ENCODE measurements at places on chromosomes 7 and 10.

GRCh38 chr7:69213878-69214277 lies 384.4 kb upstream of the AUTS2 start:
- DNase-seq = no peak

- no peak for DNase-seq
Measured at GRCh38 chr7:7751243-7752092, 33.1 kb upstream of the RPA3 start.

DNA sequence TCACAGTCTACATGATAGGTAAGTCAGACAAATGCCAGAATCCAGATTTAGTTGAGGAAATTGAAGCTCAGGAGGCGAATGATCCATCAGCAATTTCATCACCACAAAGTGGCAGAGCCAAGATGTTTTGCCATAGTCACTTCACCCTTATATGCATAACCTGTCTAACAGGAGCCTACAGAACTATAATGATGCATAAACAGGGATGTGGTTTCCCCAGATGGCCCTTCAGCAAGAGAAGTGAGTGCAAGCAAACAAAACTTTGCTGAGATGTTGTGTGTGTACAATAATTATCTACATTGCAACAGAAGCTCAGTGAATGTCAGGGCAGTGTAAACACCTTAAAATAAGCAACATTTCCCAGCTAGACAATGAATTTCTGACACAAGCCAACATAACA lies 28.6 kb downstream of the PON3 start:
- no peak for DNase-seq

GRCh38 chr10:51907361-51907760 lies 208.0 kb upstream of the CSTF2T start:
- no peak for DNase-seq

DNA sequence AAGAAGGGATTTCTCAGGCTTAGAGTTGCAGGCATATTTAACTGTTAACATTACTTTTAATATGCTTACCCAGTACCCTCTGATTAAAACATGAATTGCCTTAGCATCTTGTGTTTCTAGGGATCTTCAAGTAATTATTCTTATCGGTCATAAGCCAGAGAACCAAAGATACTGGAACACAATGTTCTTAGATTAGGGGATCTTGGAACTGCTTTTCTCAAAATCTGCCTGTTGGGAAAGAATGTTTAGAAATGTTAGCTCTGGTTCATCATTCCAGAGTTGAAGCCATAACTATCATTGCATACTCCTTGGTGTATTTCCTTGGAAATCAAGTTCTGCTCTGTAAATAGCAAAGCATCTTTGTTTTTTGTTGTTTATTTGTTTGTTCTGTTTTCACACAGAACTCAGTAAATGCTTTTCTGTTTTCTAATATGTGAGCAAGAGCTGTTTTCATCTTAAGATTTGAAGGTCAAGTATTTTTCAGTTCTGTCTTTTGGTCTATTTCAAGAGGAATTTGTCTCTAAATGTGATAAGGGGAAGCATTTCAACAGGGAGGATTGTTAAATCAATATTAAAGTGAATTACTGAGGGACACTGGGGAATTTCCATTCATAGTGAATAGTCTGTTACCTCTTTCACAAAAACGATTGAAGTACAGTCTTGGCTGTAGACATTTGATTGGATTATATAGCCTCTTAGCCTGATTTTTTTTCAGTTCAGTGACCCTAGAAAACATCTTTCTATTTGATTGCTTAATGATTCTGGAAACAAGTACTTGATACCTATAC lies 103.2 kb upstream of the CYP26C1 start:
- no peak for DNase-seq

DNA sequence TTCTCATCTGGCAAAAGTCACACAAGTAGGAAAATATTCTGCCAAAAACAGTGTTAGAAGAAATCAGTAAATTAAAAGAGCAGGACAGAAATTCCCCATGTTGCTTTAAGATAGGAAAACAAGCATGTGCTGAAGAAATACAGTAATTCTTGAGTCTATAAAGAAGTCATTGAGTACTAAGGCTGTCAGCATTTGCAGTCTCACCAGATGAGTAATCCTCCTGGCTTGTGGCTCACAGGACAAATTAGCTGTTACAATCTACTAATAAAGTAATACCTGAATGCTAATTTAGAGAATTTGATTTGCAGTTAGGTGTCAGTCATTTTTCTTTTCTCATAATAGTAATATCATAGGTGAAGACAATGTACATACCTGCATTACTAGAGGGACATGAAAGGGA lies 1158.9 kb upstream of the CELF2 start:
- DNase-seq = no peak

DNA sequence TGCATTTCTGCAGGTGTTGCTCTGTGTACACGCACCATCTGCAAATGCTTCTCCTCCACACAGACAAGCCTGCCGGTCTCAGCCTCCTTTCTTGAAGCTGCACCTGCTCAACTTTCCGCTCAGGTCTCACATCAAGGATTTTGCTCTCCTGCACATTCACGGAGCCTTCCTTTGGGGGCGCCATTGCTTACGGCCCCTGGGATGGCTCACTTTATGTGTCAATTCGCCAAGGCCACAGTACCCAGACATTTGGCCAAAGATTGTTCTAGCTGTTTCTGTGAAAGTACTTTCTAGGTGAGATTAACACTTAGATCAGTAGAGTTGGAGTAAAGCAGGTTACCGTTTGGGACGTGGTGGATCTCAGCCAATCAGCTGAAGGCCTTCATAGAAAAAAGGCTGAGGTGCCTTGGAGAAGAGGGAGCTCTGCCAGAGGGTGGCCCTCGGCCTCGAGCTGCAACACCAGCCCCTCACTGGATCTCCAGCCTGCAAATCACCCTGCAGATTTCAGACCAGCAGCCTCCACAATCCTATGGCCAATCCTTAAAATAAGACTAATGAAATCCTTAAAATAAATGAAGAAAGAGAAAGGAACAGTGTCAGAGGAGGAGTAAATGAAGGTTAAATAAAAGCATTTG lies 39.9 kb upstream of the PPP2R2D start:
- DNase-seq = no peak

GRCh38 chr10:24834869-24835268 lies 111.2 kb upstream of the ARHGAP21 start:
- no peak for DNase-seq

DNA sequence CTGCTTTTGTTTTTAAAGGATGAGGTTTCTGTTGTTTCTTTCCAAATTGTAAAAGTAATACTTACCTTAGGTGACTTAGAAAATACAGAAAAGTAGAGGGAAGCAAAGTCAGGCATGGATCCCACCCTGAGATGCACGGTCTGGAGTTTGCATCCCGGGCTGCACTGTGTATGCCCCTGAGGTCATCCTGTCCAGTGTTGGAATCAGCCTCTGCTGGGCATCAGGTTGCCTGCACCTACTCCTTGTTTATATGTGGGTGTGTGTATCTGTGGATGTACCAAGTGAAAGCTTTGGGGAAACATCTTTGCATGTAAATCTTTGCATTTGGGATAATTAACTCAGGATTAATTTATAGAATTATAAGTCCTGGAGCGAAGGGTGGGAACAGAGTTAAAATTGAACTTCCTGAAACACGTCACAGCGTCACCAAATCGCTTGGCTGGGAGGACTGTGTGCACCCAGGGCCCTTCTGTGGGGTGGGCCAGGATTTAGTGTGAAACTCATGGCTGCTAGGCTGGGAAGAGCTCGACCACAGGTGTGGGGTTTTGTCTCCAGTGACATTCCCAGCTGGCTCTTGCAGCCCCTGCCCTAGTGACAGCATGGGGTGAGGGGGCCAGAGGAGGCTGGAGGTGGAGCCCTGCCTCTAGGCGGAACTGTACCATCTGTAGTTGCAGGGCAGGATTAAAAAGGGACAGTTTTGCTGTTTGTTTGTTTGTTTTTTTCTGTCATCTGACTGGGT lies 27.9 kb downstream of the GTF2IRD1 start:
- no peak for DNase-seq

- no peak for DNase-seq
Measured at GRCh38 chr7:107870427-107871000, 20.5 kb upstream of the DLD start.

- no peak for DNase-seq
Measured at GRCh38 chr7:36831049-36831448, 106.8 kb upstream of the AOAH start.

- DNase-seq = no peak
Measured at GRCh38 chr10:63553473-63553872, 32.3 kb downstream of the REEP3 start.

DNA sequence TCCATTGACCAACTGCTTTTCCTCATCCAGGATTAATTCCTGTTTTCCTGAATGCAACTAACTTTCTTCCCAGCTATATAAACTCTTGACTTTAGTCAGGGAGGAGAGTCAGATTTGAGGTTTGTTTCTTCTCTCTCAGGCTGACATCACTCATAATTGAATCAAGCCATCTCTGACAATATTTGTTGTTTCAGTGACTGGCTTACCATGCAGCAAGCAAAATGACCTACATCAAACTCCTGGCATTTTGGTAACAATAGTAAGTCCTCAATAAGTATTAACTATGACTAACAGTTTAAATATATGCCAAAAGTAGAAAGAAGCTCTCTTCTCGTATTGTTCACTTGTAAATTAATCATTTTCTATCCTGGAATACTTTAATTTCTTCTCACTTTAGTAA lies 625.7 kb upstream of the KCND2 start:
- DNase-seq = no peak

- no peak for DNase-seq
Measured at GRCh38 chr7:88224601-88225275, 4.9 kb upstream of the SRI start.

GRCh38 chr10:71604324-71605018 lies 115.1 kb downstream of the C10orf105 start:
- no peak for DNase-seq

DNA sequence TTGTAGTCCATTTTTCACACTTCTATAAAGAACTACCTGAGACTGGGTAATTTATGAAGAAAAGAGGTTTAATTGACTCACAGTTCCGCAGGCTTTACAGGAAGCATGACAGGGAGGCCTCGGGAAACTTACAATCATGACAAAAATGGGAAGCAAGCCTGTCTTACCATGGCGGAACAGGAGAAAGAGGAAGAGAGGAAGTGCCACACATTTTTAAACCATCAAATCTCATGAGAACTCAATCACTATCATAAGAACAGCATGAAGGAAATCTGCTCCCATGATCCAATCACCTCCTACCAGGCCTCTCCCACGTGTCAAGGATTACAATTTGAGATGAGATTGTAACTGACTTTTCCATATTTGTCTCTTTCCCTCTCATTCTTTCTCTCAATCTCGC lies 9.3 kb upstream of the PNPLA8 start:
- no peak for DNase-seq

GRCh38 chr10:127535802-127536515 lies 13.2 kb upstream of the NPS start:
- no peak for DNase-seq

GRCh38 chr10:75707080-75707840 lies 275.8 kb downstream of the LRMDA start:
- DNase-seq = no peak

DNA sequence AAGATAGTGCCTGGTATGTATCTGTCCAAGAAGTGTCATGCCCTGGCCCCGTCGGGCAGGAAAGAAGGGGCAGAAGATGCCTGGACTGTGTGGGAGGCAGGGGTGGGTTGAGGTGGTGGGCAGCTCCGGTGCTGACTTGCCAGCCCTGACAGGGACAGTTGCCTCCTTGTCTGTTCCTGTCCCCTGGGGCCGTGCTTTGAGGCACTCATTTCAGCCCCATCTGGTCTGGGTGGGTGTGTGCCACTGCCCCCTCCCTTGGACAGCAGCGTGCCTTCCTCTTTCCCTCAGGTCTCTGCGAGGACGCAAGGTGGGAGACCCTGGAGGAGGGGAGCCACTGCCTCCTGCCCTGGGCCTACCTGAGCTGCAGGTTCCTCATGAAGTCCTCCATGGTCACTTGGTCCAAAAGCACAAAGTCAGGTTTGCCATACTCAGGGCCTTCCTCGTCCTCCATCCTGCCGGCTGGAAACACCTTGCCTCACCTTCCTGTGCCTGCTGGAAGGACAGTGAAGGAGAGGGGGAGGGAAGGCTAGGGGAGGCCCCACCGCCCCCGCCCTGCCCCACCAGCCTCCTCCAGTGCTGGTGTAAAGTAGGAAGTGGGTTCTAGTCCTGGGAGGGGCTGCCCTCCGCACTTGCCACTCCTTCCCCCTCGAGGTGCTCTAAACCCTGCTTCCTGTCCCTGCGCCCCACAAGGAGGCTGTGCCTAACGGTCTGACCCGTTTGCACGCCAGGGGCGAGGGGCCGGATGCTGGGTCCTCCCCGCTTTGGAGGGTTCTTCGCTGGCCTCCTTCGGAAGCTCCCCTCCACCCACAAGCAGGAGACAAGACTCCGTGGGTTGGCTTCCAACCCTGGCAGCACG lies at the start of gene MYO1G:
Gene MYO1G, minus strand, starts transcription at position 505 of the 856 bp plus-strand sequence. Its CDS starts 54 bp downstream, at position 451.
- DNase-seq = peak; percentile 60

DNA sequence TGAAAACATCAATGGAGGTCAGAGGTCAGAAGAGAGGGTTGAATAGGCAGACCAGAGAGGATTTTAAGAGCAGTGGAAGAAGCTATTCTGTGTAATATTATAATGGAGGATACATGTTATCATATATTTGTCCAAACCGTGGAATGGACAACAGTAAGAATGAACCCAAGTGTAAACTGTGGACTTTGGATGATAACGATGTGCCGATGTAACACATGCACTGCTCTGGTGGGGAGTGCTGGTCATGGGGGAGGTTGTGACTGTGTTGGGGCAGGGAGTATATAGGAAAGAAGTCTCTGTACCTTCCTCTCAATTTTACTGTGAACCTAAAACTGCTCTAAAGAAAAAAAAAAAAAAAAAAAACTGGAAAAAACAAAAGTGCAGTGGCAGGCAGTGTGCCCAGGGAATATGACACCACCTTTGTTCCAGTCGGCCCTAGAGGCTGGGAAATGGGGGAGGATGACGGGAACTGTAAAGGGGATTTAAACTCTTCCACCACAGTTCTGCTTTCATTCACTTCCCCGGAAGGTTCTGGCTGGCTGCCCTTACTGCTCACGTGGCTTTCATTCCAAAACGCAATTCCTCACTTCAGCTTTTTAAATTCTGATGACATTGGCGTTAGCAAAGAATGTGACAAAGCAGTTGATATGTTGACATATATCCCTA lies 113.7 kb upstream of the ANKRD1 start:
- DNase-seq = no peak

DNA sequence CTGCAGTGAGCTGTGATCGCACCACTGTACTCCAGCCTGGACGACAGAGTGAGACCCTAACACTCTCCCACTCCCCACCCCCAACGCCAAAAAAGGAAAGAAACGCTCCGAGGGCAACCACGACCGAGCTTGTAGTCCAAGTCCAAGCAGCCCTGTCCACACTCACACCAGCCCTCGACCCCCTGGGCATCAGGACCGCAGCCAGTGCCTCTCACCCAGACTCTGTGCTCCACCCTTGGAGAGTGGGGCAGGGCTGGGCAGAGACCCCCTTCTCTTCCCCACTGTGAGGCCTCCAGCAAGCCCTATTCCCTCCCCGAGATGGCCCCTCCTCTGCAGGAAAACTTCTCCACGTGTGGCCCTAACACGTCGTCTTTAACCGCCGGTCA lies 82.6 kb downstream of the FOXL3 start:
- no peak for DNase-seq

GRCh38 chr7:158865977-158866376 lies 9.6 kb downstream of the DYNC2I1 start:
- no peak for DNase-seq

GRCh38 chr7:148699024-148699781 lies 500 bp downstream of the CUL1 start:
- DNase-seq = peak; percentile 53
